ENCODE measurements at places on chromosomes 4 and X.

- no peak for DNase-seq
Observed at GRCh38 chr4:126558596-126558995, 1074.2 kb upstream of the INTU start.

DNA sequence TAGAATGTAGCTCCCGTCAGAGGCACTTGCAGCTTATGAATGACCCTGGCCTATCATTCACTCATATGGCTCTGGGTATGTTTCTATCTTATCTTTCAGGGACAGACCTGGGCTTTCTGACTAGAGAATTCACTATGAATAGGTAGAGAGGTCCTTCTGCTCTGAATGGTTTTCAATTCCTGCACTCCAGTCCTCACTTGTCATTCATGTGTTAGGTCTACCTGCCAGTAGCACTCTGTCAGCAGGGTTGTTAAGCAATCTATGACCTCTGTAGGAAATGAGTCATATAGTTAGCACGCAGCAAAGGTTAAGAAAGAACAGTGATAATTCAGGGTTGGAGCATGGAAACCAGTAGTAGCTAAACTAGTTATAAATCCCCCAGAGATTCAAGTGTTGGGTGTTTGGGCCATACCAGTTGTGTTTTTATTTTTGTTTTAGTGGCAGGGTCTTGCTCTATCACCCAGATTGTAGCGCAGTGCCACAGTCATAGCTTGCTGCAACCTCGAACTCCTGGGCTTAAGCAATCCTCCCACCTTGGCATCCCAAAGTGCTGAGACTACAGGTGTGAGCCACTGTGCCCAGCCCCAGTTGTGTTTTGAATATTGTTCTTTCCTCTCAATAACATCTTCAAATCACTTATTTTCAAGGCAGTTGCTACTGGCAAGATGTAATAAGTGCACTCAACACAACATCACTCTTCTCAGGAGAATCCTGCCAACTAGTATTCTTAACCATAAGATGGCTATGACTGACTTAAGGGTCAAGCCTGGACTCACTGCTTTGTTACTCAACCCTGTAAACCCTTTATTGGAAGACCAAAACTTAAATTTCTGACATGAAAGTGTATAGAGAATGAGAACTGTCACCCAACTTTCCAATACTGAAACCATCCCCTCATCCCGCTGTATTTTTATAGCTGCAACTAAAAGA is 25.1 kb downstream of the ARL13A start:
- DNase-seq, result no peak

DNA sequence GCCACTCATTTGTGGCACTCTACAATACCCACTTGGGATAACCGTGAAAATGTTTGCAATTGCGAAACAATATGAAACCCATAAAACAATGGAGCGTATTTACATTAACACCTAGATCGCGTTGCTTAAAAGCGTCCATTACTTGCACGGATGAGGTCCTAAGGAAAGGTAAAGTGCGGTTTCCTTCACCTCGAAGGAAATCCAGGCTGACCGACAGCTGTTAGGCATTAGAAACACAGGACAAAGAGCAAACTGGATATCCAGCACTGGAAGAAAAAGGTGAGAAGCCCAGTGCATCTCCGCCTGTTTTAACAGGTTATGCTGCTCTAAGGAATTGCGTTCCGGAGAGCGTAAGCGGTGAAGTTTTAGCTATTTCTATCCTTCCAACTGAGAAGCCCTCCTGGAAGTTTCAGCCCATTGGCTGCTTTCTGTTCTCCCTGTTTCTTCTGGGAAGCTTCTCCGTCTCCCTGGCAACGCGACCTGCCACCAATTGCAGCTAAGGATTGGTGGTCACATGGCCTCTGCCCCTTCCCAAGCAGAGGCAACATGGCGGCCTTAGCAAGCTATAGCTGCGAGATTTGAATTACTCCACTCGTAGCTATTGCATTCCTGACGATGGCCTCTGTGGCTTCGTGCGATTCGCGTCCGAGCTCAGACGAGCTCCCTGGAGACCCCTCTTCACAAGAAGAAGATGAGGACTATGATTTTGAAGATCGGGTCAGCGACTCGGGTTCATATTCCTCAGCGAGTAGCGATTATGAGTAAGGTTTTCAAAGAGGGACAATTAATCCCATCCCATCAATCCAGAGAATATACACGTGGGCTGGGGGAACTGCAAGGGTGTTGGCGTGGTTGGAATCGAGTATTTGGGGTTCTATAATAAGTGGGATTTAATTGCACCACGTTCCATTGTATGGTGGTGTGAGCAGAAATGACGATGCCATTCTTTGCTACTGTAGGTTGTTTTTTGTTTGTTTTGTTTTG is at the start of gene INTU:
INTU (plus strand) TSS at position 538 of the 984 bp plus-strand sequence; CDS start at position 616, 78 bp downstream.
- DNase-seq, result no peak

DNA sequence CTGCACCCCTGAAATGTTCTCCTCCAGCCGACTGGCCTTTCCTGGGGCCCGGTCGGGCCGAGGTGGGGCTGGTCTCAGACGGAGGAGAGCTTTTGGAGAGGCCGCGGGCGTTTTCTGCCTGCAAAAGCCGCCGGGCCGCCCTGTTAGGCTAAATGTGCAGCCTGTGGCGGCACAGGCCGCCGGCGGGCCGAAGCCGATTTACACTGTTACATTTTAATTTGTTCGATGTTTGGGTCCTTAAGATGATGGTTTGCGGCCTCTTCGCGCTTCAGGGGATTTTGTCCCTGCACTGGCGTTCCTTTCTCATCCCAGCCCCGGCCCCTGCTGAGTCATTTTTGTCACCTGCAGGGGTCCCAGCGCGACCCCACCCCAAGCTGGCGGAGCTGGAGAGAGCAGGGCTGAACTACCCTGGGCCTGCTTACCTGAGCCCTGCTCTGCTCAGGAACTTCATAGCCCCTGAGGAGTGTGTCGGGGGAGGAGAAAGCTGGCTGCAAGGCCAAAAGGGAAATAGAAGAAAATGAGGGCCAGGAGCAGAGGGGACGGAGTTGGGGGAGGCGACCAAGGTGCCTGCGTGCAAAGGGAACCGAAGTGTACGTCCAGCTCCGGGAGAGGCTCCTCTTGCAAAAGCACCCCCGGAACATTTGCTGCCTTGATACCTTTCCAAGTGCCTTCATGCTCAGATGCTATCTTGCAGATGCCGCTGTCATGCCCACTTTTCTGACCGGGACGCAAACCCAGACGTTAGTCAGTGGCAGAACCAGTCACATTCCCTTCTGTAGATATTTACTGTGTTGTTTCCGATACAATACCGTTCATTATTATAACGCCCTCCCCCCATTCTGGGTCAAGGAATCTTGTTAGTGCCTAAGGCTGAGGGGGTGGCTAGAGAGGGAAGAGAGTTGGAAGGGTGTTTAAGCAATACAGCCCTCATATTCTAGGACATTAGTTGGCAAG is 977 bp upstream of the RBBP7 start:
- no peak for DNase-seq

GRCh38 chr4:76429636-76430035 is 5.4 kb upstream of the SHROOM3 start:
- DNase-seq, result no peak

DNA sequence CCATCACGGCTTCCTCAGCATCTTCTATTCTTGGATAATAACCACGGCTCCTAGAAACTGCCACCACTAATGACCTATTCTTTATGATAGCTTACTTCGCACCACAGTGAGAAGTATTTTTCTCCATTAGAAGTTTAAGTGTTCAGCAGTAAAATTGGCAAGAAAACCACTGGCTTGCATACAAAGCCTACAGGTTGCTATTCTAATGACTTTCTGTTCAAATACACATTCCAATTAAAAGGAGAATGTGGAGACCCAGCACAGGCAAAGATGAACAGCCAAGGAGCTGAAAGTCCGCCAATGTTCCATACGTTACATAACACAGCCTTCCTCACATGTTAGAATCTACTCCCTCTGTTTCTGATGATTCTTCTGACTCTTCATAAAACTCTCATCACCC is 875.0 kb upstream of the PRKX start:
- no peak for DNase-seq

DNA sequence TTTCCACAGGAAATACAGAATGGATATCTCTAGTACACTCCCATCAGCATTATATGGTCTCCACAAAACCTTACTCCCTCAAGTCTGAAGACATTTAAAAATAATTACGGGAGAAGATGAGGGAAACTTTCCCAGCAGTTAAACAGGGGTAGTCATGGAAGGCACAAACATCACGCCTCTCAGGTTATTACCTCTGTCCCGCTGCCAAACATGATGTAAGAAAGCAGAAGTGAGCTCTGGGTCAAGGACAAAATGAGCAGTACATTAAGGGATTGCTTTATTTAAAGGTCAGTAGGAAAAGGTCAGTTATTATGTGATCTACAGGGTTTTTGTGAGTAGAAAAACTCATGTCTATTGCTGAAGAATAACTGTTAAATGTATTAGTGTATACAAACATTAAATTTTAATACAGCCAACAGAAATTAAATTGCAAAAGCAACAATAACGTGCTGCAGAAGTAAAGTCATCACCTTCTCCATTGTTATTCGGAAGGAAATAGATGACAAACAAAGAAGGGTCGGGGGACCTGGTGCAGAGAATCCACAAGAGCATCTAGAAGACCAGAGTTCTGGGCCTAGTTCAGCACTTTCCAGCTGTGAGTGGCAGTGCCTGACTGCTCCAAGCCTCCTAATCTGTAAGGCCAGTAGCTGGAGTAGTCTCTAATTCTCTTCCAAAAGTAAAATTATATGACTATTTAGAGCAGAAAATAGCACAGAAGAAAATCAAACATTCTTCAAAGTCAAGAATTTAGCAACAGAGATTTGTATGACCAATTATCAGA is 171.2 kb downstream of the PPP3CA start:
- DNase-seq, result no peak

GRCh38 chrX:40171513-40172400 is 74.0 kb upstream of the BCOR start:
- no peak for DNase-seq

GRCh38 chr4:38967260-38968095 is 64.7 kb downstream of the TMEM156 start:
- no peak for DNase-seq

DNA sequence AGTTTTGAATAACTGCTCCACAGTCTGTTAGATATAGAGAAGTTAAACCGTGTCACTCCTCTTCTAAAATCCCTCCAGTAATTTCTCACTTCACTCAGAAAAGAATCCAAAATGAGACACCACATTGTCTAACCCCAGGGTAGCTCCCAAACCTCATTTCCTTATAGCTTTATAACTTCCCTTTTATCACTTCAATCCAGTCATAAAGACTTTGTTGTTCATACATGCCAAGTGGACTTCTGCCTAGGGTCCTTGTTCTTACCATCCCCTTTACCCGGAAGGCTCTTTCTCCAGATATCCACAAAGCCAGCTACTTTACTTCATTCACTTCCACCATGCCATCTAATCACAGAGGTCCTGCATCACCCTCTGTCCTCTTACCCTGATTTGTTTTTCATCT is 156.2 kb downstream of the GABRB1 start:
- no peak for DNase-seq

- no peak for DNase-seq
Observed at GRCh38 chrX:129772796-129773431, 6.8 kb upstream of the SASH3 start.

DNA sequence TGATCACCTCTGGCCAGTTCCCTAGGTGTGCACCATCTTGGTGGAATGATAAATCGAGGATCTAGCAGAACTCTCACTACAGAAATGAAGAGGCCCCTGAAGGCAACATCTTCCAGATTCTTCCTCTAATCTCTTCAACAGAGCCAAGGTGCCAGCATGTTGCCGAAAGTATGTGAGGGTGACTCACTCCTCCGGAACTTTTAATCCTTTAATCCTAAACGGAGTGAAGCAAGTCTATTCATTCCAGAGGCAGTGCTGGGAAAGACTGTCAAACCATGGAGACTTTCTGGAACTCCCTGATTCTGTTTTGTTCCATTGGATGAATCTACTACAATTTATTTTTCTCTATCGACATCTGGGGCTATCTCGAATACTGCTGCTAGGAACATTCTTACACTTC is 68.7 kb downstream of the SUPT20HL2 start:
- DNase-seq, result no peak

- no peak for DNase-seq
Observed at GRCh38 chr4:6824071-6824470, 41.5 kb downstream of the KIAA0232 start.

- no peak for DNase-seq
Observed at GRCh38 chr4:134888156-134888555, 686.6 kb upstream of the PABPC4L start.

All from T-helper 22 cell (primary cell).